ENCODE measurements at places on chromosomes 12 and 14.

GRCh38 chr14:103196716-103197115 lies 73.5 kb downstream of the TNFAIP2 start:
- DNase-seq = peak; percentile 47

DNA sequence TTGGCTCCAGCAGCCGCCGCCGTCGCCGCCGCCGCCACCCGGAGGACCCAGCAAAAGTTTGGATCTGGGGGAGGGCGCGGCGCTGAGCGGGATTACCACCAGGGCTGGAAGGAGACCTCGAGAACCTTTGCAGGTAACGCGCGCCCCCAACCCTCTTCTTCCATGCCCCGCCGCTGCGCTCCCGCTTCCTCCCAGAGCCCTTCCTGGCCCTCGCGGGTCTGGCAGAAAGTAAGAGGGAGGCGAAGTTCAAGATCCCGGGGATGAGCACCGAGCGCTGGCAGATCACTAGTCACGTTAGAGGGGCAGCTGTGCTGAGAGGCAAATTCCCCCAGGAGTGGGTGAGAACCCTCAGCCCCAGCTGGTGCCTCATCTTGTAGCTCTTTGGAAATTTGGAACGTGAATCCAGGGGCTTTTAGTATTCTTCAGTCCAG lies 3.9 kb downstream of the FLRT2 start:
- no peak for DNase-seq

GRCh38 chr12:87935216-87935615 lies 94.0 kb downstream of the C12orf50 start:
- DNase-seq = no peak

DNA sequence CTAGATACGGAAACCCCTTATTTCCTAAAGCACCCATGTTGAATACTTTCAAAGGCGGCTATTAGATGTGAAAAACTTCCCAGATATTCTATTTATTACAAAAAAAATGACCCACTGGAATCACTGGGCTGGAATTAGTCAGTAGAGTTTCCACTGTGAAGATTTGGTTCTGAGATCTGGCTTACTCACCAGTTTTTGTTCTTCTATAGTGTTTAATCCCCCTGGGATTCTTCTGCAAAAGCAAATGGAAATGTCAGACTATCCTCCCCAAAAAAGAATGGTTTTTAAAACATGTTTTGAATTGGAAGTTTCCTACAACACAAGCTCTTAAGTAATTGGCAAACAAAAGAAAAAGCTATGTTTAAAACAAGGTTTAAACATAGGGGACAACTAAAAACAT lies 166.4 kb downstream of the STXBP6 start:
- no peak for DNase-seq

- no peak for DNase-seq
Measured at GRCh38 chr12:65015850-65016249, 105.3 kb downstream of the WIF1 start.

GRCh38 chr12:101722392-101722791 lies 16.9 kb downstream of the SYCP3 start:
- DNase-seq = no peak

DNA sequence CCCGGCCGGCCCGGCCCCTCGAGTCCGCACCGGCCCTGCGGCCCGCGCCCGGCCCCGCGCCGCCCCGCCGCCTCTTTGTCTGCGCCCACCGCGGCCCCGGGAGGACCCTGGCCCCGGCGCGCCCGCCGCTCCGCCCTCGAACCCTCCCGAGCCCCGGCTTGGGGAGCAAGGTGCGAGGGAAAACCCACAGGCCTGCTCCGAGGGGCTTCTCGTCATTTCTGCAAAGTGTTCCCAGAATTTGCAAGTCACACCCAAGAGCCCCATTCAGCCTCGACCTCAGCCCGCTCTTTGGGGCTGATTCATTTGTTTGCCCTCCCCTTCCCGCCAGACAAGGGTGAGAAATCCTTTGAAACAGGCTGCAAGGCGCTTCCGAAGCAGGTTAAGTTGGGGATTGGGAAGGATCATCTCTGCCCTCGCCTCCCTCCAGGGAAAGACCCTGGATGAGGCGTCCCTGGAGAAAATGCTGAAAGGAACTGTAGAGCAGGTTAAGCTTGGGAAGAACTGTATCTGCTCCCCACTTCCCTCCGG lies 325 bp upstream of the CLIP1 start:
- peak; percentile 72 for DNase-seq

Measured in suprapubic skin (tissue), 4 donors.